ENCODE measurements at places on chromosomes 3 and 15.

DNA sequence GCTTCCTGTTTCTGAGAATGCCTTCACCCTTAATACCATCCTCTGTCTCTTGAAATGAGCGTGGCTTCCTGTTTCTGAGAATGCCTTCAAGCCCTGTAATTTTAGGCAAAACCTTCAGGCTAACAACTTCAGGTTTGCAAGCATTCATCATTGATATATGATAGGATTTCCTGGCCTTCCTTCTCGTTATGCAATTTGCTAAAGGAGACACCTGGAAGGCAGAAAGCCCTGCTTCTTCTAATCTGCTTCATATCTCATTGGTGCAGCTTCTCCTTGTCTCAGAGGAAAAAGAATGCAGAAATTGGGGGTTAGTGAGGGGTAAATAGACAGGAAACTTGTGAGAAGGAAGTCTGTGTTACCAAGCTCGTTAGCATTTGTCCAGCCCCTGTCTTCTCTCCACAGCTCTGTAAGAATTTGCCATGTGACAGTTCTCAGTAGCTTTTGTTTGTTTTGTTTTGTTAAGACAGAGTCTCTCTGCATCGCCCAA lies 7.3 kb downstream of the ARL6IP5 start:
- no peak for DNase-seq

GRCh38 chr3:164458986-164459385 lies 619.3 kb downstream of the SI start:
- no peak for DNase-seq

DNA sequence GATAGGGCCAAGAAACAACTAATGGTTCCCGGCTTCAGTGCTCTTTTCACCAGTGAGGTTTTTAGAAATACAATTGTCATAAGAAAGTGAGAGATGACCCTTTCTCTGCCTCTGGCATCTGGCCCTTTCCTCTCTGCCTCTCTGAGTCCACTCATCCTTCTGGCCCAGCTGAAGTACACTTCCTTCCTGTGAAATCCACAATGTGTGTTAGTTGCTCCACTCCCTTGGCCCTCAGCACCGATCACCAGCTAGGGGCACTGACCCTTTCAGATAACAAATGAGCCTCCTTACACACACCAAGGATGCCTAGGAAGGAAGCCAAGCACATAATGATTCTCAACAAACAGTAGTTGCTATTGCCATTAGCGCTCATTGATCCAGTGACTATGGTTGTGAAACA lies 2.9 kb upstream of the CAV3 start:
- no peak for DNase-seq

DNA sequence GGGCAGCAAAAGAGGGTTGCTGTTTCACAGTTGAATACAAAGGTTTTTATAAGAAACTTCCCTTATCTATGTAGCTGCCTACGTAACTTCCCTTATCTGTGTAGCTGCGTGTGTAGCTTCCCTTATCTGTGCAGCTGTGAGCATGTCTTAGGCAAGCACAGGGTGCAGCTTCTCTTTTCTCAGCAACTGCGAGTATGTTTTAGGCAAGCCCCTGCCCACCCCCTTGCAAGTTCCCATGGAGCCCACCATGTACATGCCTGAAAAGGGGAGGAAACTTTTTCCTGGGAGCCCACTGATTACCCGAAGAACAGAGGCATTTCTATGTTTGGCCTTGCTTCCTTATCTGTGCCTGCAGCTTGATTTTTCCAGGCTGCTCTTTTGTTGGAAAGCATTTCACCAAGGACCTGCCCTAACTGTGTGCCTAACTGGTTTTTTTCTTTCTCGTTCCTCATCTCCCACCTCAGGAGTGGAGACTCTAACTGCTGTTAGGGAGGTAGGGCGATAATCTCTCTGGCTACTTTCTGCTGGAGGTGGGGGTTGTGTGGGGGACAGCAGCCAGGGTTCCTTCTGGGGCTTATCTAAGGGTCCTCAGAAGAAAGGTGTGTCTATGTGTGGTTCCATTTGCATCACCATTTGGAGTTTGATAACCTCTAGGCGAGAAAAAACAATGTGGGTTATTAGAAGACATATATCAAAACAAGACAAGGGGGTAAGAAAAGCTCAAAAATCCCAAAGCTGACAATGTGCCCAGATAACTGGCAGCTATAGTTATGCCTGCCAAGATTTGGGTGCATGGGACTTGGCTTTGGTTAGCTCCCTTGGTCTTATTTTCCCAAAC lies 26.0 kb downstream of the SORD start:
- no peak for DNase-seq

All from NCI-H1436 (cell line).